ENCODE measurements at places on chromosomes 6 and 20.

DNA sequence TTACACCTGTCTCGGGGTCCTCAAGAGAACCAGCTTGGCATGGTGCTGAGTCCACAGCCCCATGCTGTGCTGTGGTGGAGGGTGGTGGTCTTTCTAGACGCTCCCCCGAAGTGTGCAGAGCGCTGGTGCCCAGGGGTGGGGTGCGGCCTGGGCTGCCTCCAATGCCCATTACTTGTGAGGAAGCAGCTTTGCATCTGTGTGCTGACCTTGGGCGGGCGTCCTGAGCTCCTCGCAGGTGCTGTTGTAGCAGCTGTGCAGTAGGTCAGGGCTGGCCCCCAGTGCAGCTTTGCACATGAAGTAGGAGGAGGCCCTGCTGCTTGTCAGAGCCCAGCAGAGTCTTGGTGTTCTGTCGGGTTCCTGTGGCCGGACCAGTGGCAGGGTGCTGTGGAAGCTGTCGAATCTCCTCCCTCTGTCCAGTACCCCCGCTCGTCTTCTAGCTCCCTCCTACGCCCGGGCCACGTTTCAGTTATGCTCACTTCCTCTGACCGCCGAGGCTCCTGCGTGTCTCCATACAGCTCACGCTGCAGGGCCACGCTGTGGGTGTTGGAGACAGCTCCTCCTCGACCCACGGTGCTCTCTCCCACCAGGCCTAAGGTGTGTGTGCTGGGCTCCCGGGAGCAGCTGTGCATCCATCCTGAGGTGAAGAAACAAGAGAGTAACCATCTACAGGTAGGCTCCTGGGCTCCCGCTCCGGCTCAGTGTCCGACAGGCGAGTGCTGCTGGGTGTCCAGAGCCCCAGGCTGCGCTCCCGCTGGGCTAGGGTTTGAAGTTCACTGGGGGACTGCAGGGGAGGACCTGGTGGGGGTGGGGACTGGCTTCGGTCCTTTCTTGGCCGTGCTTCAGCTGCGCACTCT is 4.1 kb downstream of the RTEL1 start:
- no peak for DNase-seq

- no peak for DNase-seq
Measured at GRCh38 chr6:130776287-130776925, 50.8 kb upstream of the SMLR1 start.

DNA sequence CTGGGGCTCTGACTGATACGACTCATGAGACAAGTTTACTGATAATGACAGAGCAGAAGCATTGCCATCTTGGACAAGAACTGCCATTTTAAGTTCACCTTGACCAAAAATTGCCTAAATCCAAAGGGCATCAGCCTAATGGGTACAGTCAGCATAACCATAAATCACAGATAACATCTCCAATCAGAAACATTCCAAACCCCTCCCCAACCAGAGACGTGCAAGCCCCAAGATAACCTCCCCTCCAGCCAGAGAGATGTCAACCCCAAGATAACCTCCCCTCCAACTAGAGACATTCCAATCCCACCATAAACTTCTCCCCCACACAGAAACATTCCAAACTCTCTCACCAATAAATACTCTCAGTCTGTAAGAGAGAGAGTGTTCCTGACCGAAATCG is 10.5 kb downstream of the GPLD1 start:
- no peak for DNase-seq

DNA sequence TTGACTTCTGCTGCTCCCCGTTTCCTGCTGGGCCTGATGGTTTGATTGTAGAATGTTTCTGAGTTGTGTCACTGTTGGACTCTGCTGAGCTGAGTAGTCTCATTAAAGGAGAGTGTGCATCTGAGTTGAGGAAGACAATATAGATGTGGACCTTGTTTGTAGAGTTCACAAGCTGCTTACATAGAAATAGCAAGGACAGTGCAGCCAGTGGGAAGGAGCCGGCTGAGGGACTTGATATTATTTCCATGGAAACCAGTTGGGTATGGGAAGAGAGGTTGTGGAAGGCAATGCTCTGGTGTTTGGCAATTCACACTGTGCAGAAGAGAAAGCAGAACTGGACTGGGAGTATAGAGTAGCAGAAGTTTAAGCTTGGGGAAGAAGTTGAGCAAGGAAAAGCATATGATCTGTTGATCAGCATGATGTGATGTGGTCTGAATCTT is 14.8 kb downstream of the IGF2R start:
- no peak for DNase-seq

DNA sequence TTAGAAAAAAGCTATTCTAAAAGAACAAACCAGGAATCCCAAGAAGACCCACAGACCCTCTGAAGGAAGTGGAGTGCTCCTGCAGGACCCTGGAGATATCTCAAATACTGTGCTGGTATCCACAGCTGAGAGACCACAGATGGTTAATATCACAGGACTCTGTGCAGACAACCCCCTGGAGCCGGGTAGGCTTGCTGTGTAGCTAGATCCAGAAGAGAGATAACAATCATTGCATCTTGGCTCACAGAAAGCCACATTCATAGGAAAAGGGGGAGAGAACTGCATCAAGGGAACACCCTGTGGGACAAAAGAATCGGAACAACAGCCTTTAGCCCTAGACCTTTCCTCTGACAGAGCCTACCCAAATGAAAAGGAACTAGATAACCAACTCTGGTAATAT is 689.5 kb downstream of the PHF3 start:
- DNase-seq, result no peak

DNA sequence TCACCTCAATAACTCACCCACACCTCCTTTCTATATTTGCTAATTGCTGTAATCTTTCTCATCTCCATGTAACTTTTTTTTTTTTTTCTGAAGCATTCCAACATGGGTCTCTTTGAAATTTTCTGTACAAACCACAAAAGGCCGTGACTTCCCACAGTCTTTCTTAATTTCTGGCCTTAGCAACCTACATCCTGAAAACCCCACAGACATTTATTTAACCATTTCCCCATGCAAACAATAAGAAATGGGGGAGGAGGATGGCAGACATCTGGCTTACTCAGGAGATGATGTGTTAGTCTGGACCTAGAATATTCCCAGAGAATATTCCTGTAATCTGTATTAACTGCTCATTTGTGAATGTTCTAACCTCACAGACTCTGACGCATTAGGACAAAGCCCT is 57.6 kb downstream of the MEP1A start:
- DNase-seq, result no peak

- DNase-seq, result peak; percentile 65
Measured at GRCh38 chr6:6547110-6547879, 41.2 kb upstream of the LY86 start.

DNA sequence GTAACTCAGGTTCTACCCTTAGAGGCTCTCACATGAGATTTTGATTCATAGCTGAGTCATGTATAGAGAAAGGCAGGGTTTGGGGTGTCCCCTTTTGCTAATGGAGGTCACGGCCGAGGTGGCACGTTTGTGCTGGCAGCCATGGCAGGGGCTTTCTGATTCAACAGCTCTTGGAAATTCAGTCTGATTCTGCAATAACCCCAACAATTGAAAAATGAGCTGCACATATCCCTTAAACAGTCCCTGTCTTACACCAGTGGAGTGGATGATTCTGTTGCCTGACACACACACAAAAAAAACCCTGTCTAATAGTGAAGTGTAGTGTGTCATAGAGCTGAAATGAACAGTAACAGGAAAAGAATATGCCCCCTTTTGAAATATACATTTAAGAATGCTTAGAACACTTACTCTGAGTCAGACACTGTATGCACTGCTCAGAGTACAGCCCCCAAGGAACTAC is 40.4 kb upstream of the ARG1 start:
- peak; percentile 18 for DNase-seq

- no peak for DNase-seq
Measured at GRCh38 chr6:36650848-36651478, 27.6 kb upstream of the CDKN1A start.

GRCh38 chr6:47252633-47253032 is 57.1 kb downstream of the TNFRSF21 start:
- no peak for DNase-seq

- DNase-seq, result no peak
Measured at GRCh38 chr20:20173254-20173653, 120.9 kb downstream of the CFAP61 start.

GRCh38 chr6:47145212-47145611 is 103.1 kb upstream of the ADGRF1 start:
- no peak for DNase-seq

- no peak for DNase-seq
Measured at GRCh38 chr6:44219053-44219814, 2.5 kb downstream of the MYMX start.

GRCh38 chr6:159056899-159057298 is 12.1 kb upstream of the TAGAP start:
- no peak for DNase-seq

- DNase-seq, result no peak
Measured at GRCh38 chr6:13089296-13089994, 238.9 kb downstream of the TBC1D7 start.

GRCh38 chr6:14083751-14084150 is 33.8 kb upstream of the CD83 start:
- no peak for DNase-seq

DNA sequence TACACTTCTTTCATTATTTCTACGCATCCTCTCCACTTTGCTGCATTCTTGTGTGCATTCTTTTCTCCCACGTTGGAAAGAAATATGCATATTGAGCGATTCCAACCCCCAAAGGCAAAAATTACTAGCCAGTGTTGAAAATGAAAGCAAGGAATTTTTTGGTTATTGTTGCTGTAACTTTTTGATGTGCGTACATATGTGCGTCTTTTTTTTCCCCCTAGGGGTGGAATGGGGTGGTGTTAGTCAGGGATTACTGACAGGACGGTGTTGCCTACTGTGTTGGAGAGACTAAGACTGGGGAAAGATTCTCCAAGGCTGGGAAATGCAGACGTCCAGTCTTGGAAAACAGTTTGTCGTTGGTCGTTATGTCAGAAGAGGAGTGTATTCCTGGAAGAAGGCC is 44.2 kb upstream of the ESR1 start:
- no peak for DNase-seq

DNA sequence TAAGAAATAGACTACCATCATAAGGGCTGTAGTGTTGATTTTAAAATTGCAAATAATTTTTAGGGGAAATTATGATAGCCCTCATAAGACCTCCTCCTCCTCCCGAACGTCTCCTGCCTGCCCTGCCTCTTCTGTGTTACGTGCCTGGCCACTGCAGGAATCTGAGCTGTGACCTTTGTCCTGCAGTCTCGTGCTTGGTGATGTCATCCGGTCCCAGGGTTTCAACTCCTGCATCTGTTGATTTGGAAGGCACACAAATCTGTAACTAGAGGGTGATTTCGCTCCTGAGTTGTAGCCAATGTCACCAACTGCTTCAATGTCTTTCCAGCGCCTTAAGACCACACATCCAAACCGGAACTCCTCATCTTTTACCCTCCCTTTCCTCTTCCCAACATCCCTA is 163.2 kb downstream of the AIG1 start:
- DNase-seq, result no peak

DNA sequence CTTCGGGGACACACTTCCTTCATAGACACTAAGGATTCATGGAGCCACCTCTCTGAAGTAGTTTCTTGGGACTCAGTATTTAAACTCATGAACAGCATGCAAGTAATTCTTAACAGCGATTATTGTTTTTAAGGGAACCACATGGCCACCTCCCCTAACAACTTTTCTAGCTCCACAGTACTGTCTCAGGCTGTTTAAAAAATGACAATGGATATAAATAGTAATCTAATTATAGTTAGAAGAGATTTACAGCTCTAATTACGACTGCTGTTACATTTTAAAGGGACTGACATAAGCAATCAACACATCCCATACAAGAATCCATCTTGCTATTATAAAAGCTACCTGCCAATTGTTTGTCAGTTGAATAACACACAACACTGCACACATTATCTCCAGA is 72.1 kb upstream of the HDGFL1 start:
- DNase-seq, result no peak

GRCh38 chr6:163122365-163122764 is 292.2 kb upstream of the QKI start:
- DNase-seq, result no peak

- DNase-seq, result no peak
Measured at GRCh38 chr20:4956200-4956810, 45.0 kb downstream of the SLC23A2 start.

- peak; percentile 8 for DNase-seq
Measured at GRCh38 chr6:85449388-85449817, 480 bp upstream of the NT5E start.

GRCh38 chr6:77462359-77463307 is 658 bp downstream of the HTR1B start:
- DNase-seq, result no peak

DNA sequence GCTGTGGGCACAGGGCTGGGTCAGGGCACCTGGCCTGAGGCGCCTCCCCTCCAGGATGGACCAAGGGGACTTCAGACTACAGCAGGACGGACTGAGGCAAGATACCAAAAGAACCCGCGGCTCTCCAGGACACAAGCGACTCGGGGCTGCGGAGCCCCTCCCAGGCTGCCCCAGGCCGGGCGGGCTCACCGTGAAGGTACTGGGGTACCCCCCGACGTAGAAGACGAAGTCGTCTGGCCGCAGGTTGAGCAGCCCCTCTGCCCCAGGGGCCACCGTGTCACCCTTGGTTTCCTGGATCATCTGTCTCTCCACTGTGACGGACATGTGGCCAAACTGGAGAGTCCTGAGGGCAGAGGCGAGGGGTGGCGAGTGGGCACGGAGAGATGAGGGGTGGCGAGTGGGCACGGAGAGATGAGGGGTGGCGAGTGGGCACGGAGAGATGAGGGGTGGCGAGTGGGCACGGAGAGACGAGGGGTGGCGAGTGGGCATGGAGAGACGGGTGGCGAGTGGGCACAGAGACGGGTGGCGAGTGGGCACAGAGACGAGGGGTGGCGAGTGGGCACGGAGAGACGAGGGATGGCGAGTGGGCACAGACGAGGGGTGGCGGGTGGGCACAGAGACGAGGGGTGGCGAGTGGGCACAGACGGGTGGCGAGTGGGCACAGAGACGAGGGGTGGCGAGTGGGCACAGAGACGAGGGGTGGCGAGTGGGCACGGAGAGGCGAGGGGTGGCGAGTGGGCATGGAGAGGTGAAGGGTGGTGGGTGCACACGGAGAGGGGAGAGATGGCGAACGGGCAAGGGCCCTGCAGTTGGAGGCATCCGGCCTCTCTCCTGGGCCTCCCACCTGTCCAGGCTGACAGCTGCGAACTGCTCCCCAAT is 10.9 kb downstream of the ADRM1 start:
- no peak for DNase-seq

- DNase-seq, result peak; percentile 57
Measured at GRCh38 chr6:169654598-169655391, 47.0 kb downstream of the WDR27 start.

Measured in activated T-helper 9 cell treated with anti-CD3 and anti-CD28 coated beads, Interleukin-2, amount 50 U/mL, for 16 hours (primary cell).